Naive B cell (primary cell): ENCODE measurements at places on chromosomes 2 and 18. TPM values are rescaled to one million over a fixed set of nuclear protein-coding genes. Genes with fewer than 3 reads are reported as not detected.

- peaks cover 26% of the 10 kb centered on the region for H3K27me3 ChIP-seq
These were observed 207.2 kb downstream of the KLHL29 start for GRCh38 chr2:23592061-23592685.

- H3K36me3 ChIP-seq = no peaks in the 10 kb centered on the region
- H3K27me3 ChIP-seq = peaks cover 13% of the 10 kb centered on the region
- no peak overlapping the region for H3K4me3 ChIP-seq
- no peaks in the 10 kb centered on the region for H3K4me1 ChIP-seq
These were observed 71.7 kb upstream of the WDR75 start for GRCh38 chr2:189369566-189369965.

- no peaks in the 10 kb centered on the region for H3K36me3 ChIP-seq
- no peaks in the 10 kb centered on the region for H3K4me1 ChIP-seq
- peaks cover 2% of the 10 kb centered on the region for H3K27me3 ChIP-seq
- no peak for DNase-seq
These were observed 66.0 kb upstream of the HDAC4 start for GRCh38 chr2:239466755-239467271.

Gene HRH4
- polyA plus RNA-seq = not detected

Gene MTCL1
- 0.34 TPM for polyA plus RNA-seq

Gene SFXN5
- 3.0 TPM for polyA plus RNA-seq

Gene NEB
- 0.11 TPM for polyA plus RNA-seq

Gene ATOH8
- polyA plus RNA-seq = not detected

Gene TUBB8B
- not detected for polyA plus RNA-seq
